ENCODE measurements at places on chromosomes 2 and 18.

- DNase-seq: no peak
Measured at GRCh38 chr2:108947271-108947907, 41.6 kb downstream of the EDAR start.

- DNase-seq: peak; percentile 10
Measured at GRCh38 chr2:17270894-17271293, 247.3 kb downstream of the RAD51AP2 start.

DNA sequence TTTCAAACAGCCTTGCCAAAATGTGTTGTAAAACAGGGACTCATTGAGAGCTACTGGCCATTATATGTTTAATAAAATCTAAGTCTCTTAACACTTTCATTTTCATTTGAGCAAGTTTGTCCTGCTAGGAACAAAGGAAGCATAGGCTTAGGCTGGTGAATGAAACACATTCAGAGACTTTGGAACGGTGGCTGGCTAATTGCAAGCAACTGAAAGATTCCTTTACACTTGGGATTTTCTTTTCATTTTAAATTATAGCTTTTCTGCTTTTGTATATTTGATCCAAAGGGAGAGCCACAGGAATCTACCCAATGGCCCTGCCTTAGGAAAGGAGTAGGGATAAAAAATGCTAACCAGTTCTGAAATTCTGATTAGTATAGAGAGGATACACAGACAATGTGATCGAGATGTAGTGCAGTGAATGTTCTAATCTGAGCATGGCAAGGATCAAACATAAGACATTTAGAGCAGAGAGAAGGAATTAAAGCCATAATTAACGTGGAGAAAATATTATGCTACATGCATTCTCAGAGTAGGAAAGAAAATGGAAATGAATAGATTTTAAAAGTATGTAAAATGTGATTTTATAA is 911.4 kb upstream of the SLC39A10 start:
- no peak for DNase-seq

GRCh38 chr2:122795763-122796162 is 1040.3 kb downstream of the TSN start:
- DNase-seq: no peak

GRCh38 chr2:4673025-4673489 is 969.7 kb downstream of the DCDC2C start:
- no peak for DNase-seq

- DNase-seq: no peak
Measured at GRCh38 chr18:80200171-80200931, 47.0 kb downstream of the PARD6G start.

GRCh38 chr2:219467736-219468075 is 31.0 kb upstream of the GMPPA start:
- no peak for DNase-seq

All from endothelial cell (in vitro differentiated cells).